HS-27A (cell line): ENCODE measurements at places on chromosomes 5 and 9.

GRCh38 chr5:113405530-113405929 lies 29.3 kb downstream of the TSSK1B start:
- DNase-seq = no peak

DNA sequence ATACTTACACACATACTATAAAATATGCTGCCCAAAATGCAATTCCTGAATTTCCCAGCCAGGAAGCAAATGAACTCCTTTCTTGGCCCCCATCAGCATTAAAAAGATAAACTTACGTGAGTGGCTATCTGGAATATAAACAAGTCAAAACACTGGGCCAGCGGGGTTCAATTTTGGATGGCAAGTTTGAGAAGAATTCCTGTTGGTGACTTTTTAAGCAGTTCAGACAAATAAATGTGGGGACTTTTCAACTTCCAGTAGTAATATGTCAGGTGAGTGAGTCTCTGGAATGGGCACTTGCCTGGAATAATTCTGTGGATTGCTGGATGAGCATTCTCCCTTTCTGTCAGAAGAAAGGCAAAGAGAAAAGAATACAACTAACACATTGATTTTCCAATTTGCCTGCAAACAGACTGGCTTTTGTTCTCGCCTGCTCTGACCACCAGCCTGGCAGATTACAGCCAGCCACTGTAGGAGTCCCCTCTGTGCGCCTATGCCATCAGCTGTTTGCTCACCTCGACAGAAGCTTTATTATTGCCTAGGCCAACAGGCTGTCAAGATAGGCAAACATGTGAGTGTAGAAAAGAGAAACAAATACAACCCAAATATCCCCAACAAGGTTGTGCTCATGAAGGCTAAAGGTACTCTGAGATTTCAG lies 78.6 kb downstream of the MRPS27 start:
- DNase-seq = no peak

DNA sequence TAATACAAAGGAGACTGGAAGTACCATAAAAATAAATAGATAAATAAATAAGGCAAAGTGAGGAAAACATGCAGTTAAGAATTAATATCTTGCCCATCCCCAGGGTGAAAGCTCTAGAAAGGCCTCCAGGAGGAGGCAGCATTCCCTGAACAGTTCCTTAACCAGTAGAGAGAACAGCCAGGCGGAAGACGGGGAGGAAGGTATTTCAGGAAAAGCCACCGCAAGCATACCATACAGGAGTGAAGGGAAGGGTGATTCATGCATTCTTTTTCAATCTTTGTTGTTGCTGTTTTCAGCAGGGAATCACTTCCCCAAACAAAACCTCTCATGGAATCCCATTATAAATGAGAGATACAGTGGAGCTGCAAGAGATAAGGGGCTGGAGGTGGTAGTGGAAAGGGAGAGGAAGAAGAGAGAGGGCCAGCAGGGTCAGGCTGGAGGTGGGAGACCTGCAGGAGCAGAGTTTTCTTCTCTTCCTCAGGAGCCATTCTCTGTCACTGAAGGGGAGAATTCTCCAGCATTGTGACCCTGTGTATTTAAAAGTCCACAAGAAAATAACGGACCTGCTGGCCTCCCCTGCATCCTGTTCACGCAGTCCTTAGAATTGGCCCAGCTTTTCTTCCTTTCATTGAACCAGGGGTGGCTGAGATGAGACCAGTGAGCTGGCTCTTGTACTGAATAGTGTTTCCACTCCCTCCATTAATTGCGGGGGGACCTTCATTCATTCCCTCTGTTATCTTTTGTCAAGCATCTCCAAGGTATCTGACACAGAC lies 255.9 kb downstream of the FAM114A2 start:
- no peak for DNase-seq

- DNase-seq = no peak
Observed at GRCh38 chr5:180736536-180736935, 3.3 kb downstream of the OR2Y1 start.

GRCh38 chr5:38008198-38008597 lies 168.4 kb upstream of the GDNF start:
- DNase-seq = no peak

GRCh38 chr9:93022066-93022465 lies 36.4 kb upstream of the SUSD3 start:
- DNase-seq = no peak

GRCh38 chr5:164651546-164652275 lies 1146.3 kb downstream of the MAT2B start:
- no peak for DNase-seq

- DNase-seq = no peak
Observed at GRCh38 chr9:120876842-120877240, at the start of gene PHF19. Gene PHF19 (minus strand): TSS chr9:120877188. CDS start chr9:120874741, 2,447 bp downstream.

DNA sequence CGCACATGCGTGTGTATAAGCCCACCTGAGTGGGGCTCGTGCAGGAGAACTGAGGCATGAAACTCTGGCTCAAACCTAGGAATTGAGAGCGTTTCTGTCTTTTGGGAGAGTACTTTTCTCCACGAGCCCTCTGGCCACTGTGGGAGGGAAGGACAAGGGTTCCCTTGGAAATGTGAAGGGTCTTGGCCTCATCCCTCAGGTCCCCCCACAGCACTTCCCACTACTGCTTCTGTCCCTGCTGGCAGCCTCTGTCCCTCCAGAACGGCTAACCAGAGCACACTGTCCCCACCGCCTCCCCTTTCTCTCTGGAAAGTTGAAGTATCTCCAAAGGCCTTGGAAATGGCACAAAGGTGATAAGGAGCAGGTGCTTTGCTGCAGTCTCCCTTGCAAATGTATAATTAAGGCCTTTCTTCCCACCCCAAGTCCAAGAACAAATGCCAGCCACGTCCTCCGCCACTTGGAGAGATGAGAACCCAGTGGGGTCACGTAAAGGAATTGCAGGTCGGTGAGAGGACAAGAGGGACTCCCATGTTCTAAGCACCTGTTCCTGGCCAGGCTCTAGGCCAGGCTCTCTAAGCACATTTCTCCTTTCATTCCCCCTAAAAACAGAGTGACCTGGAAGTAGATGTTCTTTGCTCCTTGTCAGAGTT lies 107.9 kb upstream of the LMX1B start:
- DNase-seq = no peak

GRCh38 chr9:38380230-38380871 lies 12.2 kb upstream of the ALDH1B1 start:
- no peak for DNase-seq

DNA sequence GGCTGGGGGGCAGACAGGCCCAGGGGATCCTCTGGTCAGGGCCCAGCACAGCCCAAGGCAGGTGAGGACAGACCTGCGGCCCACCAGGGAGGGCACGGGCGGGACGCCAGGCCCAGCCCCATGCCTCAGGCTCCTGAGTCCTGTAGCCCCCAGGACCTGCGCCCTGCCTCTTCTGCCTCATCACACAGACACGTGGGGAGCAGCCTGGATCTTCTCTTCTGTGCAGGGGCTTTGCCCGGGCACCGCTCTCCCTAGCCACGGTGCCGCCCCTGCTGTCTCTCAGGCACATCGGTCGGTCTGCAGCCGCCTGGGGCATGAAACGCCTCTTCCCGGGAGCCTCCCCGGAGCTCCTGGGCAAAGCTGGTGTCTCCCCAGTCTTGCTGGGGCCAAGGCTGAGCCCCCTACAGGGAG lies 40.2 kb upstream of the EGFL7 start:
- DNase-seq = no peak

DNA sequence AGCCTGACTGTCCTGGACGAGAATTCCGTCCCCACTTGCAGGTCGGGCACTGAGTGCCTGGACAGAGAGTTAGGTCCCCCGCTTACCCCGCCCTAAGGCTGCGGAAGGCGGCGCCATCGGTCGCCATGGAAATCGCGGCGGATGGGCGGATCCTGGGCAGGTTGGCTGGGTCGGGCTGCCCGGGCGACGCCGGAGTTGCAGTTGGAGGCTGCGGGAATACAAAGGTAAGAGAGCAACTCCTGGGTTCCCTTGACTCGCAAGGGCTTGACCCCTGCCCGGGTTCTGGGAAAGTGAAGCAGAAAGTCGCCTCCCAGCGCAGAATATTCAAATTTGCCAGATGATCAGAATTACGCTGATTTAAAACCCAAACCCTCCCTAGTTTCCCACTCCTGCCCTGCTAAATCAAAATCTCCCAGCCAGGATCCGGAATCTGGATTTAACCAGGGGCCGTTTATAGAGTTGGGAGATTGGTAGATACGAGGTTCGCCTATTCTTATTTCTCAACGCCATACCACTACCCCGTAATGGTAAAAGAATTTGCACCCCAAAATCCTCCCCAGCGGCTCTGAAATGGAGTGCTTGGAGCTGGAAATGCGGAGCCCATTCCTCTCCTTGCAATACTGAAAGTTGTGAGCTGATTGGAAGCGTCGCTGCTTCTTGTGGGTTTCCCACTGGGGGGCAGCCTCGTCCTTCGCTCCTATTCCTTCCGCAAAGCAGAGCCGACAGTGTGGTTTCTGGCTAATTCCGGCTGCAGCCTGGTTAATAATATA lies 156.4 kb upstream of the RASEF start:
- no peak for DNase-seq

DNA sequence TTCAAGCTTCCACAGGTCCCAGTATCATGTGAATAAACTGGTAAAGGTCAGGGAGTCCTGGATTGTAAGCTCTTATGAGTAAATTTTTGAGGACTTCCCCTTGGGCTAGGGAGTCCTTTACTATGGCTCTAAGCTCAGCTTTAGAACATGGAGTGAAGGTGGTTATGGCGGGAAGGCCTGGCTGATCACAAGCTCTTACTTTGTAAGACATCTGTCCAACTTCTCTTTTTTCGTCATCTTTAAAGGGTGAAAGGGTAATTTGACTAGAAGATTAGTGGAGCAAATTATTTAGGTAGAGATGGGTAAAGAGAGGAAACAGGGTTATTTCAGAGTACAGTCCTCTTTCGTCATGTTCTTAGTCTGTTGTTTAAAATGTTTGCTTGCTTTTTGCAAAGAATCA lies 155.4 kb downstream of the AOPEP start:
- DNase-seq = no peak

DNA sequence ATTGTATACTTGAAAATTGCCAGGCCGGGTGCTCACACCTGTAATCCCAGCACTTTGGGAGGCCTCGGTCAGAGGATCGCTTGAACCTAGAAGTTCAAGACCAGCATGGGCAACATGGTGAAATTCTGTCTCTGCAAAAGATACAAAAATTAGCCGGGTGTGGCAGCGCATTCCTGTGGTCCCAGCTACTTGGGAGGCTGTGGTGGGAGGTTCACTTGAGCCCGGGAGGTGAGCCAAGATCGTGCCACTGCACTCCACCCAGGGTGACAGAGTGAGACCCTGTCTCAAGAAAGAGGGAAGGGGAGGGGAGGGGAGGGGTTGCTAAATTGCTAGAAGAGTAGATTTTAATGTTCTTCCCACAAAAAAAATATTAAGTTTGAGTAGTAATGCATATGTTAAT lies 53.2 kb downstream of the FNBP1 start:
- peak; percentile 66 for DNase-seq

- no peak for DNase-seq
Observed at GRCh38 chr5:178069909-178070308, 43.4 kb upstream of the N4BP3 start.

DNA sequence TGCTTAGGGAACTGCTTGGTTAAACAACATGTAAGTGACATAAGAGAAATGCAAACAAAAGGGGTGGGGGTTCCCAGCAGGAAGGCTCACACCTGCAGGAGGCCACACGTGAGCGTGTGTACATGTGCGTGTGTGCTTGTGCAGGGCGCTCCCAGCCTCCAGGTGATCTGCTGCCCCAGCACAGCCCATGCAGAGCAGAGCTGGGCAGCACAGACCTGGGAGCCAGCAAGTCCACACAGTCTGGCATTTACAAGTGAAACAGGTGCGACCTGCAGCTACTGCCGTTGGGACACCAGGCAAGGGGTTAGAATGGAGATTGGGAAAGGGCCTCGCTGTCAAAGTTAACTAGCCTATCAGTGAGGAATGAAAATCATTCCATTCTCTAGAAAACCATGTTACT lies 41.8 kb downstream of the GRAMD2B start:
- DNase-seq = no peak

DNA sequence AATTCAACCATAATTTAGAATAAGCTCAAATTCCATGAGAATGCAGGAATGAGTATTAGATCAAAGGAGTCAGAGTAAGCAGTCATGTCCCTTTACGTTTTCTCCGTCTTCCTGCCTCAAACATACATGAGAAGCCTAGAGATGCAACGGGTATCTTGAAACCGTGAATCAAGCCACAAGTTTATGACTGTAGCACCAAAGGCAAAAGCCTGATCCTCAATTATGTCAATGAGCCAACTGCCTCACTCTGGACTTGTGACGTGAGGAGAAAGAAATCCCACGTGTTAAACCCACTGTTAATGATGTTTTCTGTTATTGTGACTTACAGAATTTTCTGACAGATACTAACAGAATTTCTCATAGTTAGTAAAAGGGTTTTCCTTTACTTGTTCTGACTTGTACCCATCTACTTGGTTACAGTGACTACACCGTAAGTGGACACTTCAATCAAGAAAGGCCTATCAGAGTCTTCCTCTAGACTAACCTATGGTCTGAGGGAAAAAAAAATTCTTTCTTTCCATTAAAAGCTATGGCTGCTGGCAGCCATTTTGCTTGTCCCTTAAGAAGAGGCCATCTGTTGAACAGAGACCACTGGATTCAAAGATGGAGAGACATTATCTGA lies 35.3 kb upstream of the HK3 start:
- no peak for DNase-seq

GRCh38 chr9:68996462-68996861 lies 17.5 kb downstream of the PRKACG start:
- DNase-seq = no peak

GRCh38 chr9:125902831-125903512 lies 155.8 kb downstream of the PBX3 start:
- DNase-seq = no peak

DNA sequence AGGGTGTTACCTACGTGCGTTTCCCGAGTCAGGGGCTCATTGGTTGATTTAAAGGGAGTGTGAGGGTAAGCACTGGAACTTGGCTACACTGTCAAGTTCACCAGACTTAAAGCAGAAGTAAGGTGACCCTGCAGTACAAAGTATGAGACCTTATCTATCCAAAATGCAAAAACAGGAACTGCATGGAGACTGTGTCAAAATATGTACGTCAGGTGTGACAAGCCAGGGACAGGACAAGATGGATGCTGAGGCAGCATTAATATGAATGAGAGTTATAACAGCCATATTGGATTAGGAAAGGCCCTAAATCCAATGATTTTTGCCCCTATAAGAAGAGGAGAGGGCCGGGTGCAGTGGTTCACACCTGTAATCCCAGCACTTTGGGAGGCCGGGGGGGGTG lies 15.4 kb upstream of the SUSD3 start:
- no peak for DNase-seq

GRCh38 chr5:108747774-108748400 lies at the start of gene FER:
Gene FER (plus strand): TSS chr5:108747897. CDS start chr5:108798183, 50,286 bp downstream.
- no peak for DNase-seq

GRCh38 chr9:97786341-97786740 lies 66.7 kb upstream of the FOXE1 start:
- no peak for DNase-seq

GRCh38 chr9:132184124-132184523 lies 22.3 kb downstream of the NTNG2 start:
- DNase-seq = no peak
